ENCODE measurements at places on chromosomes 3 and 15.

- DNase-seq = no peak
Measured at GRCh38 chr15:39478996-39479395, 101.9 kb upstream of the THBS1 start.

- DNase-seq = no peak
Measured at GRCh38 chr3:13191016-13191415, 117.8 kb upstream of the IQSEC1 start.

GRCh38 chr3:189353988-189354889 lies 182.5 kb downstream of the TPRG1 start:
- DNase-seq = no peak

DNA sequence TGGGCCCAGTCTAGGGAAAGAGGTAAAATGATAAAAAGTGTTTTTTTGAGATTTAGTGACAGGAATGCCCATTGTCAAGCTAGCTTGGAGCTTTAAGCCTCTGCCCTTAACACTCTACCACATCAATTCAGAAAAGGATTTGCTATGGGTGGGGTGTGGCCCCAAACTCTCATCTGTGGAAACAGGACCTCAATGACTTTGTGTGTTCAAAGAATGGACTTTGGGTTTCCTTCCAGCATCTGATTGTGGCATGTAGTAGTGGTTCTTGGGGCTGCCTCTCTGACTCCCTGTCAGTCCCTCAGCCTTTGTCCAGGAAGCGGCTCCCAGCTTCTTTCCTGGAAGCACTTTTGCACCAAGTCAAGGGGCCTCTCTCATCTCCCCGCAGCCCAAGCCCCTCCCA lies 56.1 kb downstream of the CCNL1 start:
- no peak for DNase-seq

DNA sequence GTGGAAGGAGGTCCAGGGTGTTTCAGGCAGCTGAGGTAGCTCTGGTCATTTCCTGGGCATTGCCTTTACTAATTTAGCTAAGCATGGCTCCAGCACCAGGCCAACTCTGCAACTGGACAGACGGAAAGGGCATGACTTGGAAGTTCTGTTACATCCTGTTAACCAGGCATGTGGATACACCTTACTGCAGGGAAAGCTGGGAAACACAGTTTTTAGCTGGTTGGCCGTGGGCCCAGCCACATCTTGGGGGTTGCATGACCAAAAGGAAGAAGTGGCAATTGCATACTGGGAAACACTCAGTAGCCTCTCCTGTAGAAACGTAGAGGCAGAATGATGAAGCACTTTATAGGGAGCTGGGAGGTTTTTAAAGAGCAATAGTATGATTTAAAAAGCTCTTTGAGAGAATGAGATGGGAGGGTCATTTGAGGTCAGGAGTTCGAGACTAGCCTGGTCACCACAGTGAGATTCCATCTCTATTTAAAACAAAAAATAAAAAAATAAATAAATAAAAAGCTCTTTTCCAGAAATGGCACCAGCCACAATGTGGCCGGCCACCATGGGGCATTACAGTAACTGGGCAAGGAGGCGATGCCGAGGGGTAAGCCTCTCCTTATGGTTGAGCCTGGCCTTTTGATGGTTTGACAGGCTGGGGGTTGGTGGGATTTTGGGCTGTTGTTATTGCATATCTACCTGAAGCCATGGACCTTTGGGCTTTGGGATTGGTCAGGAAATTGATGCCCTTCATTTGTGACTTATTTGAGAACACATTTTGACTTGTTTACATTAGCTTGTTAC lies 28.6 kb downstream of the TRAK1 start:
- DNase-seq = no peak

- no peak for DNase-seq
Measured at GRCh38 chr3:170290194-170290593, 67.3 kb upstream of the SKIL start.

DNA sequence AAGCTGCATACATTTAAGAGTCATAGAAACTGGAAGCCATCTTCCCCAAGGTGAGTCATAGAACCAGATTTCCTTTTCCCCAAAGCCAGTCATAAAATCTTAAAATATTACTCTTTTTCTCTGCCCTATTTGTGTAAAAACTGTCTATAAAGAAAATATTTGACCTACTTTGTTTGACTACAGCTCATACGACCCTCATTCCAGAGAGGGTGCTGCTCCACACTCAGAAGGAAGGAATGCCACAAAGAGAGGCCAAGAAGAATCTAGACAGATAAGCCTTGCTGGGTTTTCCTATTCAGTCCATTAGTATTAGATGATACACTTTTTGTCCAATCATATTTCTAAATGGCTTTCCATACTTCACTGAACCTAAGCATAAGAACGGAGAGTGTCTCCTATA lies 671.6 kb upstream of the SGO1 start:
- peak; percentile 1 for DNase-seq

DNA sequence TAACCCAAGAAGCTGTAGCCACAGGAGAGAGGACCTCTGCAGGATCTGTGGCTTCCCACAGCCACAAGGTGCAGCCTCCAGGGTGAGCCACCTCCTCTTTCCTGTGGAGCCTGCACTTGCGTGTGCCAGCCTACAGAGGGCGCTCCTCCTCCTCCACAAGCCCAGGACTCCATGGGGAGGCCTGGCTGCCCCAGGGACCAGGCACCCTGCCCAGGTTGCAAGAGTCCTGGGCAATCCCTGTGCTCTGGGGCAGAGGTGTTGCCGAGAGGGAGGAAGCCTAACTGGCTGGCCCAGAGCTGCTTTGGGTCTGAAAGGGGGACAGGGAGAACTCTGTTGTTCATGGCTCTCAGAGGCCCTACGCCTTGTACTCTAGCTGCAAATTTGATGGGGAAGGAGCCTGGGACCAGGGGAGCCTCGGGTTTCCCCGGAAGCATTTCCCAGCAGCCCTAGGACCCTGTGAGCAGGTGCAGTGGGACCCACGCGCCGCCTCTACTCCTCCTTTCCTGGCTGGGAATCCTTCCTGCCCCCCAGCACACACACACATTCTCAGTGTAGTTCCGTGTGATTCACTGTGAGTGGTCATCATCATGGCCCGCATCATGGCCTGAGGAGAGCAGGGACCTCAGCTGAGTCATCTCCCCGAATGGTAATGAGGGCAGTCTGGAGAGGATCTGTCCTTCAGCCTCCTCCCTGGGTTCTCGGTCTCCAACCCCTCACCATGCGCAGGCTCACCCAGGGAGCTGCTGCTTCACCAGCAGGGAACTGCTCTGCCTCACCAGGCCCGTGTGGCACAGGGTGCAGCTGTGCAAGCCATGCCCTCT lies 24.3 kb downstream of the TBC1D21 start:
- DNase-seq = peak; percentile 90

GRCh38 chr15:53910236-53910849 lies 67.9 kb upstream of the UNC13C start:
- no peak for DNase-seq

- no peak for DNase-seq
Measured at GRCh38 chr3:56477646-56478045, 9.4 kb upstream of the ERC2 start.

- DNase-seq = peak; percentile 29
Measured at GRCh38 chr3:183428447-183429211, at the start of gene MCF2L2. Gene MCF2L2 (minus strand): TSS chr3:183428619. CDS start chr3:183427977, 642 bp downstream.

DNA sequence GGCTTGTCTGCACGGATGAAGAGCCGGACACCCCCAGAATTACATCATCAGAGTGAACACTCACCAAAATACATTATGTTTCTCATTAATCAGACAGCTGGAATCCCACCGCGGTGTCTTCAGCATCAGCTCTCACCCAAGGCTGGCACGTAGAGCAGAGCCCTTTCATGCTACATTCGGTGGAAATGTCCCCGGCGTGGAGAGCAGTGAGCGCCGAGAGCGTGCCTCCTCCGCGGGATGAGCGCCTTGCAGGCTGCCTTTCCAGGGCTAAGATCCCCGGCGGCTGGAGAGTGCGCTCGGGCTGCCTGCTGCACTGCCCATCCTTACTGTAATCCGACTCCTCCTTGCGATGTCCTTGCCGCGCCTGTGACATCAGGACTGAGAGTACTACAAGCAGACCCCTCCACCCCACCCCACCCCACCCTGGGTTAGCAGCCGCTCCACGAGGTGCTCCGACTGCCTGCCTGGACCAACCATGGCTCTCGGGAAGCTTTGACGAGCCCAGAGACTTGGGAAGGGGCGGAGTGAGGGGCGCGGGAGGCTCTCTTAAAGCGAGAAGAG lies at the start of gene ZNF385D:
Gene ZNF385D (minus strand): TSS at position 380 of the 561 bp plus-strand sequence. CDS start 294 bp downstream, at position 86.
- peak; percentile 34 for DNase-seq

- DNase-seq = peak; percentile 70
Measured at GRCh38 chr15:60396958-60397771, 621 bp downstream of the ANXA2 start.

DNA sequence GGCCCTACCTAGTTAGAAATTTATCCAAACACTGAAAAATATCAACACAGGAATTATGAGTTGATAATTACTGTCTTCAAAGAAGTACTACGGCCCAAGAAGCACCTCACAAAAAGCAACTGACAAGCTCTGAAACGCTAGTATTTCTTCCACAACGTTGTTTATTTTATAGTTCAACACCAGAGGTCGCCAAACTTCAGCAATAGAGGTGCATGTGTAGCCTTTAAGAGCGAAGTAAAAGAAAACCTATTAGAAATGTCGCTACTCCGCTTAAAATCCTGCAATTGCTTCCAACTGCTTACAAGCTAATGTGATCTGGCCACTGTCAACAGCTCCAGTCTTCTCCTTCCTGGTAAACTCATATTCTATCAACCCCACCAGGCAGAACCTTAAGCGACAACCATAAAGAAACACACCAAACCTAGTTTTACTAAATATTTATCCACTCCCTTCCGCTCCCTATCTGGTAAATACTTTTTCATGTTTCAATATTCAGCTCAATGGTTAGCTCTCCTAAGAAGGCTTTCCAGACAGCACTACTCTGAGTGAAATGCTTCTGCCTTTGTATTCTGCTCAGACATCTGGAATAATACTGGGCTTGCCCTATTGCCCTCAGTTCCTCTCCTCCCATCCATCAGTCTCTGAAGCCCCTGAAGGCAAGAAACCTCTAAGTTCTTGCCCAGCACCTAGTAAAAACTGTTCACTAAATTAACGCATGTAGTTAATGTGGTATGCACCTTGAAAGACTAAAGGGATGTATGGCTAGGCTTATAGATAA lies 110.2 kb downstream of the NR1I2 start:
- peak; percentile 75 for DNase-seq

GRCh38 chr3:58074997-58075396 lies 66.8 kb downstream of the FLNB start:
- no peak for DNase-seq

GRCh38 chr15:34582461-34583371 lies 735 bp downstream of the GOLGA8B start:
- DNase-seq = peak; percentile 23

DNA sequence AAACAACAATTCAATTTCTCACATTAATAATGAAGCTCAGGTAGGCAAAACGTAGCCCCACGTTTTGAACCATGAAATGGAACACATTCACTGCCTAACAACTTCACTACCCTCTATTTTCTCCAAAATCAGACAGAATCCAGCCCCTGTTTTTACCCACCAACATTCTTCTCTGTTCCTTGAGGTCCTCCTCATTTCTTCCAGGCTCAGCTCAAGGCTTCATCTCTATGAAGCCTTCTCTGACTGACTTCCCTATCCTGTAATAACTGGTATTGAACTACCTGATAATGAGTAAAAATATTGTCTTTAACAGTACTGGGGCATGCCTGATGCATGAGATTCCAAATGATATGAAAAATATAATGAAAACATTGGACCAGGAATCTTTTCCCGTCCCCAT lies 2.2 kb downstream of the TFRC start:
- DNase-seq = no peak

GRCh38 chr3:42096796-42097565 lies 5.8 kb downstream of the TRAK1 start:
- peak; percentile 83 for DNase-seq

DNA sequence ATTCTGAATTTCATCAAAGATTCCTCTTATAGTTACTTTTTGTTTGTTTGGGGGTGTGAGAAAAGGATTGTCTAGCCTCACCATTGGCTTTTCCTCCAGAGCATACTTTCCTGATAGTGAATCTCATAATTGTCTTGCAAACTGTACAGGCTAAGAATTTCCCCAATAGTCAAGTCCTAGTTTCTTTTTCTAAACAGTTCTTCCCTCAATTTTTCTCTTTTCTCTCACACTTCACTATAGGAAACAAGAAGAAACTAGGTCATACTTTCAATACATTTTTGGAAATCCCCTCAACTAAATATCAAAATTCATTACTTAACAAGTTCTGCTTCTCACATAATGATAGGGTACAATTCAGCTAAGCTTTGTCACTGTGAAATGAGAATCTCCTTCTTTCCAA lies 241.9 kb downstream of the IL20RB start:
- DNase-seq = no peak

DNA sequence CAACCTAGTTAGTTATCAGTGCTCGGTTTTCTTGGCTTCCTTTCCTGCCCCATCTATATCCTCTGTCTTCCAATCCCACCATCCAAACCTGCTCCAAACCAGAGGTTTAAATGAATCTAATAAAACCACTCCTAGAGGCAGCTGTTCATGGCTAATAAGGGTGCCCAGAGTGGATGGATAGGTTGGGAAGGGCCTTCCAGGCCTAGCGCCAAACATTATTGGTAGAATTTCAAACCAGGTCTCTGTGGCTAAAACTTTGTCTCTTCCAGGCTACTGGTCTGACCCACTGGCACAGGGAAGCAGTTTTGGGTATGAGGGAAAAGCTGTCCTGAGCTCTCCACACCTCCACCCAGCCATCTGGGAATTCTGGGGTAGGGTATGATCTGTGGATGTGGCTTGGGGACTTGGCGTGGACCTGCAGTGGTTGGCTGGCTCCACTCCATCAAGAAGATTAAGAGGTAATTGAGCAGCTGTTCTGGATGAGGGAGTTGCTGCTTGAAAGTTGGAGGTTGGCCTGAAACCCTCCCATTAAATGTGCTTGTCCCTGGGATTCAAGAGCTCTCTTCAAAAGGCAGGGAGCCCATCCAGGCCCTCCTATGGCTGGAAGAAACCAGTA lies 29.3 kb upstream of the INSYN1 start:
- no peak for DNase-seq

- no peak for DNase-seq
Measured at GRCh38 chr3:133206921-133207320, 168.7 kb downstream of the TMEM108 start.

DNA sequence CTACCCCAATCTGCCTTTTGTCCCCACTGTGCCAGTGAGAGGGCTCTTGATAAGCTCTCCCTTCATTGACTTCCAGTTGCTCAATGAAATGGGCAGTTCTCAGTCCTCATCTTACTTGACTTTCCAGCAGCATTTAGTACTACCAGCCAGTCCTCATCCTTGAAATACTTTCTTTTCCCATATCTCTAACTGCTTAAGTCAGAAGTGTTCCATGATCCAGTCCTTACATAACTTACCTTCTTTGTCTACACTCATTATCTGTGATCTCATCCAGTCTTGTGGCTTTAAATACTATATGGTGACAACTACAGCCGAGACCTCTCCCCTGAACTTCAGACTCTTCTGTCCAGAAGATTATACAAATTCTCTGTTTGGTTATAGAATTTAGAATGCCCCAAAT lies 28.7 kb downstream of the RARRES1 start:
- peak; percentile 48 for DNase-seq
